Panc1 (cell line): ENCODE measurements at places on chromosomes 2 and 18. TPM values are rescaled to one million over a fixed set of nuclear protein-coding genes. Genes with fewer than 3 reads are reported as not detected.

The DLGAP1 gene
- 1.8 TPM for total RNA-seq

The ANKRD30B gene
- total RNA-seq: not detected

The POTEI gene
- 0.92 TPM for total RNA-seq

The COBLL1 gene
- total RNA-seq: 4.4 TPM

The HOXD8 gene
- not detected for total RNA-seq

The FER1L5 gene
- not detected for total RNA-seq

The IL1B gene
- not detected for total RNA-seq

The ZNF385B gene
- total RNA-seq: 0.28 TPM

The VIT gene
- total RNA-seq: 0.77 TPM

The MYL12A gene
- 489 TPM for total RNA-seq

GRCh38 chr18:54948350-54948837, 10.9 kb downstream of the CCDC68 start:
- H3K4me1 ChIP-seq: no peaks in the 10 kb centered on the region; the same call in none of the 2 replicates
- no peak overlapping the region for H3K4me3 ChIP-seq
- no peaks in the 10 kb centered on the region for H3K27me3 ChIP-seq
- H3K27ac ChIP-seq: no peak overlapping the region
- no peaks in the 10 kb centered on the region for H3K36me3 ChIP-seq
- no peak for DNase-seq

DNA sequence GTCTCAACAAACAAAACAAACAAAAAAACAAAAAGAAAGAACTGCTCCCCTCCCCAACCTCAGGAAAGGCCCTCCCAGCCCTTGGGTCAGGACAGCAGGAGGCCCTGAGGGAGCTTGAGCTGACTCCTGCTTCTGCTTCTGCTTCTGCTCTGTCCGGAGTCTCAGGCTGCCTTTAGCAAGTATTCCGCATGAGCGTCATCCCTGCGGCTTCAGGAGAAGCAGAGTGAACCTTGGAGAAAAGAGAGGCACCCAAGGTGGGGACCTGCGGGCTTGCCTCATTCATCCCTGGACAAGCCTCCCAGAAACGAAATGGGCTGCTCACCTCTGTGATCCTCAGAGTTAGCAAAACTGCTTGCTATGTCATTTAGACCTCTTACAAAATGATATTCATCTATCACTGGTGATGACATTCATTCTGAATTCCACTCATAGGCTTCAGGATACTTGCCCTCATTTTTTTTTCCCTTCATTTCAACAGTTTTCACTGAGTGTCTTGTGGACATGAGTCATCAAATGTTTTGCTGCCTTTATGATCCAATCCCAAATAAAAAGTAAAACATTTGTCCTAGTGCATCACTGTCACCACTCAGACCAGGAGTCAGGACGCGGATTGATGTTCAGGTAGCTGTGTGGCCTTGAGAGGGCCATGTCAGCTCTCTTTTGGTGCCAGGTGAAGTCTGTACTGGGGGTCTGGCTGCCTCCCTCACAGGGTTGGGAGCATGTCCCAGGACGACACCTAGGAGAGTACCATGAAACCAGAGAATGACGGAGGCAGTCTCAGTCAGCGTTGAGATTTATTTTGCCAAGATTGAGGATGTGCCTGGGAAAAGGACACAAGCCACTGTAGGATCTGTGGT, 51.7 kb downstream of the IMPA2 start:
- H3K36me3 ChIP-seq: no peaks in the 10 kb centered on the region
- H3K27me3 ChIP-seq: no peaks in the 10 kb centered on the region
- no peaks in the 10 kb centered on the region for H3K4me1 ChIP-seq
- no peak overlapping the region for H3K4me3 ChIP-seq
- H3K27ac ChIP-seq: no peak overlapping the region

- no peaks in the 10 kb centered on the region for H3K36me3 ChIP-seq
- H3K4me3 ChIP-seq: no peak overlapping the region
- peaks cover 5% of the 10 kb centered on the region; the same call in 1 of the 2 replicates for H3K4me1 ChIP-seq
- DNase-seq: no peak
- no peaks in the 10 kb centered on the region for H3K27me3 ChIP-seq
- no peak overlapping the region for H3K27ac ChIP-seq
Observed at GRCh38 chr2:226130192-226130591, 669.4 kb downstream of the IRS1 start.

GRCh38 chr2:63697160-63697559, 108.4 kb downstream of the MDH1 start:
- H3K27me3 ChIP-seq: no peaks in the 10 kb centered on the region; the same call in 1 of the 2 replicates
- no peak overlapping the region for H3K27ac ChIP-seq
- DNase-seq: no peak
- no peaks in the 10 kb centered on the region for H3K4me1 ChIP-seq

DNA sequence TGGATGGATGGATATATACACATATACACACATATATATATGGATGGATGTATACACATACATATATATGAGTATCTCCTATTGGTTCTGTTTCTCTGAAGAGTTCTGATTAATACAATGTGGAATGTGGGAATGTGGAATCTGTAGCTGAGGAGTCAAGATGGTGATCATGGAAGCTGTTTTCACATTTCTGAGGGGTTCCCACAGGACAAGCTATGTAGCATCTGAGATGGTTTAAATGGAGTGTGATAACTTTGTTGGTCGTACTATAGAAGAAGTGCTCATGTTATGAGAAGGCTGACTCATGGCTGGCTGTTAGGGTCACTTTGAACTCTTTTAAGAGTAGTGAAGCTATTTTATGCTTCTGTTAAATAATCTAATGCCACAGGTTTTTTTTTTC, 279.7 kb downstream of the MEIS1 start:
- no peaks in the 10 kb centered on the region for H3K4me1 ChIP-seq
- no peaks in the 10 kb centered on the region for H3K36me3 ChIP-seq
- H3K27me3 ChIP-seq: no peaks in the 10 kb centered on the region
- no peak for DNase-seq
- no peak overlapping the region for H3K4me3 ChIP-seq

DNA sequence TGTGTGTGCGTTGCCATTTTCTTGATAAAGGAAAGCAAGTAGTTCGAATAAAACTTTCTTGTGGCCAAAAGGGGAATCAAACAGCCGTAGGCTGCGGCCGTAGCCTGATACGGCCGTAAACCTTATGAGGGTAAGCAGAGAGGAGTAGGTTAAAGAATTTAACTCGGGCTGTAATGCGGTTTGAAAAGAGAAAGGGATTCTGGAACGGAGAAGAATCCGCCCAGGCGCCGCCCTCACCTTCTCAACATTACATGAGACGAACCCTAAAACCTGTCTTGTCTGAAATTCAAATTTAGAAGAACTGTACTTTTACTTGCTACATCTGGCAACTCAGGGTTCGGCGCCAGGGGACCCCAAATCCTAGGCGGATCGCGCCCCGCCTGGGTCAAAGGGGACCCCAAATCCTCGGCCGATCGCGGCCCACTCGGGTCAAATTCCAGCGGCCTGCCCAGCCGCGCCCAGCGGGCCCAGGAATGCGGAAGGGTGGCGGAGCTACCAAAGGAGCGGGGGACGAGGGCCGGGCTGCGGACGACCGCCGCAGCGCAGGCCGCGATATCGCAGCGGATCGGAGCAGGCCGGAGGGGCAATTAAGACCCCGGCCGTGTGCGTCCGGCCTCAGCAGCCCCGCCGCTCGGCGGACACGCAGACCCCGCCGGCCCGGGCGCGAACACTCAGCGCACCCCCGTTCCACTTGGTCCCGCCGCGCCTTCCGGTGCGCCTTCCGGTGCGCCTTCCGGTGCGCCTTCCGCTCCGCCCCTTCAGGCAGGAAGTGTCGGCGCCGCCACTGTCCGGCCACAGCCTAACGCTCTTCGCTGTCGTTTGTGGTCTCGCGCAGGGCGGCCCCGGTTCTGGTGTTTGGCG, at the start of gene MYL12B:
MYL12B (plus strand) TSS at position 761 of the 861 bp plus-strand sequence. CDS start 10,766 bp downstream, outside the sequence.
- H3K4me3 ChIP-seq: peak within 1 kb of the TSS; percentile 90
- no peak for DNase-seq
- H3K27ac ChIP-seq: peak within 1 kb of the TSS; percentile 100
- peaks cover 20% of the 10 kb centered on the region for H3K36me3 ChIP-seq

GRCh38 chr2:149690825-149691224, 103.2 kb upstream of the MMADHC start:
- H3K27ac ChIP-seq: no peak overlapping the region
- H3K36me3 ChIP-seq: no peaks in the 10 kb centered on the region
- no peak overlapping the region for H3K4me3 ChIP-seq

- H3K36me3 ChIP-seq: no peaks in the 10 kb centered on the region
- H3K27me3 ChIP-seq: no peaks in the 10 kb centered on the region
- peak overlapping the region; percentile 73 for H3K27ac ChIP-seq
- peak; percentile 54 for DNase-seq
- peak overlapping the region; percentile 7; the same call in 1 of the 2 replicates for H3K4me3 ChIP-seq
Observed at GRCh38 chr2:226652369-226652768, 147.3 kb downstream of the IRS1 start.

DNA sequence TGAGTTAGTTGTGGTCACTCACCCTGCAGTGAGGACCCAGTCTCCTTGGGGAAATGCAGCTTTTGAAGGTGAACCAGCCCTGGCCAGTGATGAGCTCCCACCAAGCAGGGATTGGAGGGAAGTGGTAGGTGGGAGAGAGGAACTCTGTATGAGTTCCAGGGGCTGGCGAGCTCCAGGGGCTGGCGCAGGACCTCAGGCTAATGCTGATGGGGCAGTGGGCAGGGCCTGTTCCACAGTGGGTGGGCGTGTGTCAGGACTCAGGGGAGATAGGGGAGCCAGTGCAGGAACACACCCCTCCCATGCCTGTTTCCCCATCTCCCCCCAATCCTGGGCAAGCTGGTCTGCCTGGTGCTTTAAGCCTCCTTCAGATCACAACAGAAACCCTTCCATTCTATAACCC, 208.4 kb downstream of the DYSF start:
- no peak overlapping the region for H3K4me3 ChIP-seq
- no peak overlapping the region for H3K27ac ChIP-seq
- H3K4me1 ChIP-seq: no peaks in the 10 kb centered on the region
- H3K27me3 ChIP-seq: no peaks in the 10 kb centered on the region
- H3K36me3 ChIP-seq: no peaks in the 10 kb centered on the region

DNA sequence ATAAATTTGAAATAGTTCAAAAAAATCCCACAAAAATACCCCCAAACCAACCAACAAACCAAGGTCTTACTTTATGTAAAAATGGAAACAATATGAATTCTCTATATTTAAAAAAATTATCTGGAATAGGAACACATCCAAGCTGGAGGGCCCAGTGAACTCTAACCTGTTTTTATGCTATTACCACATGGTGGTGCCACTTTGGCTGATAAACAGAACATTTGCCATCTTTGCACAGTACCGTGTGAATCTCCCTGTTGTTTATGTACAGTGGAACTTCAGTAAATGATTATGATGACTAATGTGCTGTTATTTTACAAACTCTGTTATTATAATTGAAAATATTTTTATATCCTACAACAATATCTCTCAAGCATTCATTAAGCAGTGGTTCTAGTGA, 145.3 kb upstream of the SMAD7 start:
- H3K4me1 ChIP-seq: no peaks in the 10 kb centered on the region
- H3K27me3 ChIP-seq: no peaks in the 10 kb centered on the region
- H3K4me3 ChIP-seq: no peak overlapping the region
- no peak overlapping the region for H3K27ac ChIP-seq
- DNase-seq: no peak

DNA sequence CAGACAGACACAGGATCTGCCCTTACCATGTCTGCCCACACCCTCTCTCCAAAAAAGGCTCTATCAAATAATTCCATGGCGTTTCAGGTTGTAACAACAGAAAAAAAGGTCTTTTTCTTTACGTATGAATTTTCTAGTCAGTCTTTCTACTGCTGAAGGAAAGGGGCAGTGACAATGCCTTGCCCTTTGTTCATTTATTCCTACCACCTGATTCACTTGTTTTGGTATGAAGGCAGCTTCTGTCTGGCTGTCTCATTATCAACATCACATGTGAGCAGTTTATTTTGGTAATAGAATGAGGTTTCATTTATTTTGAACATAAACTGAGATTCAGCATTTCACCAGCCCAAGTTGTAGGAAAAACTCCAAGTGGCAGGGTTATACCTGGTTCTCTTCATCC, 94.3 kb upstream of the KLF7 start:
- H3K27ac ChIP-seq: no peak overlapping the region
- H3K4me3 ChIP-seq: no peak overlapping the region
- H3K36me3 ChIP-seq: no peaks in the 10 kb centered on the region
- 0 out of 2 replicates have a peak, but pooled peaks cover 7% of the 10 kb centered on the region for H3K4me1 ChIP-seq

- no peak overlapping the region for H3K4me3 ChIP-seq
- no peak for DNase-seq
- H3K36me3 ChIP-seq: no peaks in the 10 kb centered on the region
- no peak overlapping the region for H3K27ac ChIP-seq
- peaks cover 32% of the 10 kb centered on the region for H3K27me3 ChIP-seq
Observed at GRCh38 chr2:75564713-75565359, 4.1 kb upstream of the EVA1A start.

DNA sequence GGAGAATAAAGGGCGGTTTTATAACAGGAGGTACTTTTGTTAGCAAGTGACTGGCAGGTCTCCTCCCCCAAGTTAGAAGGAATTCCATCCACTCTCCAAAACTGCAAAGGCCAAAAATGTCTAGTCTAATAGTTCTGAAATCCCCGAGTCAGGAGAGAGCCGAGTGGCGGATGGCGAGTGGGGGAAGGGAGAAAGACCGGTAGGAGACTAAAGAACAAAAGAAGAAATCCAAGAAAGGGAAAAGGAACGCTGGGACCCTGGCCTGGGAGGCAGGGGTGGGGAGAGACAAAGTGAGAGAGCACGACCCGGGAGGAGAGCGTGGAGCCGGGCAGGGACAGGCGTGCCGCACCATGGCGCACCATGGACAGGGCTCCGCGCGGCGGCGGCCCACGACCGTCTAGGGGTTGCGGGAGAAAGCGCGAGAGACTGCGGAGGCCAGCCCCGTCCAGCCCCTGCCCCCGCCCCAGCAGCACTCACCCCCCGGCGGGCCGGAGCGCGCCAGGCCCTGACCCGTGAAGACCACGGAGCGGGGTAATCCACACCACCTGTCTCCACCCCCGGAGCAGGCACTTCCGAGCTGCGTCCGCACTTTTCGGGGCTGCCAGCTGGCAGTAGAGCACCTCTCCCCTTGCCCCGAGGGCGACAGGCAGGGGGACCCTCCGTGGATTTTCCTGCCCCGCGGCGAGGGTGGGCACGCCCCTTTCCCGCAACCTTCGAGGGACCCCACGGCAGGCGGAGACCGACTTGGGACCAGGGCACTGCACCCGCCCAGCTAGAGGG, 1.6 kb downstream of the CDH2 start:
- H3K27ac ChIP-seq: peak overlapping the region; percentile 39
- no peaks in the 10 kb centered on the region for H3K27me3 ChIP-seq
- H3K4me3 ChIP-seq: peak overlapping the region; percentile 63
- H3K4me1 ChIP-seq: no peaks in the 10 kb centered on the region; the same call in 1 of the 2 replicates
- no peak for DNase-seq

DNA sequence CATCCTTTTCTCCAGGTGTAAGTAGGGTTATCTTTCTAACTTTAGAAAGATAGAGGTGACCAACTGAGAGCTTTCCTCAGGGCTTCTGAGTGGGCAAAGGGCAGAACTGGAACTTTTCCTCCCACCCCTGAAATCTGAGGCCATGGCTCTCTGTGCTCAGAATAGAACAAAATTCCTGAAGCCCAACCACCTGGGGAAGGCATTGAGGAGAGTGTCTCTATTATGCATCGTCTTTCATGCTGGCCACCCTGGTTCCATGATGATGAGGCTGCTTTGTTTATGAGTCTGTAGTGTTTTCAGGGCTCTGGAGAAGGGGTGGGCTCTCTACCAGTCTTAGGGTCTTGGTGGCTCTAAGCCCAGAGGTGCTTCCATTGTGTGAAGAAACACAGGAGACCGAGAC, 30.7 kb upstream of the IL1R1 start:
- no peak overlapping the region for H3K4me3 ChIP-seq
- no peak for DNase-seq
- no peak overlapping the region for H3K27ac ChIP-seq
- H3K27me3 ChIP-seq: no peaks in the 10 kb centered on the region
